ENCODE measurements at places on chromosomes 6 and 20. TPM values are rescaled to one million over a fixed set of nuclear protein-coding genes. Genes with fewer than 3 reads are reported as not detected.

DNA sequence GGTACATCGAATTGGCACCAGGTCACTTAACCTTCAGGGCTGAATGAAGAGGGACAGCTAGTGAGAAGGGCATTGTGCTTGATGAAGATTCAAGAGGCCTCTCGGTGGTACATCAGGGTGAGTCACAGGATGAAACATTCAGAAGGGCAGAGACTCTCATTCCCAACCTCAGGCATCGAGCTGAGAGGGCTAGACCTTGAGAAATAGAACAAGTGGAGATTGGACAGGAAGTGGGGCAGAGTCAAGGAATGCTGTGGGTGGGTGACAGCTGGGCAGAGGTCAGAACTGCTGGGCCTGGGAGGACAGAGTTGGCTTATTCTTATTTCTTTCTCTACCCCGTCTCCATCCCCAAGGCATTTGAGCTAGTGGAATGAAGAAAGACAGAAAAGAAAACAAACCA, 126.0 kb downstream of the SCML4 start:
- no peak for DNase-seq

- DNase-seq = no peak
Observed at GRCh38 chr6:159390381-159390780, 221.2 kb downstream of the FNDC1 start.

DNA sequence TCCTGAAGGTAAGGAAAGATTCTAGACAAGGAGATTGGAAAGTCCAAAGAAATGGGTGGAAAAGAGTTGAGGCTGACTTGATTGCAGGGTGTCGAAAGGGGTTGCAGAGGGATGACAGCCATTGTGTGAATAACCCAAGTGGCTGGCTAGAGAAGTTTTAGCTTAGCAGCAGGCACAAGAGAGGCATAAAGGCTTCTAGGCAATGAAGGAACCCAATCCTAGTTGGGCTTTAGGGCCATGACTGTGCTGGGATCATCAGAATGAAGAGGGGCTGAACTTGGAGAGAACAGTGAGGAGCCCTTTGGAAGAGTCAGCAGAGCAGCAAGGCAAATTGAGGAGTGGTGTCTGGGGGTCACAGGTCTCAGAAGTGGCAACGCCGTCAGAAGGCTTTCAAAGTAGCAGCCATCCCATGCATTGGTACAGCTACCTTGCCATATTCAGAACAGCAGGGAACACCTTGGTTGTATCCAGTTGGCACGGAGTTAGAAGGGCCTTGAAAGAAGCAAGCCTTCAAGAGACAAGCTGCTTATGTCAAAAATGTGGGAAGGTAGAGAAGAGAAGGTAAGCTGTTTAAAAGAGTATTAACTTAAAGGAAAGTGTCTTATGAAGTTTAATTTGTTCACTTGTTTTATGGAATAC, 146.4 kb downstream of the ADGRG6 start:
- no peak for DNase-seq

GRCh38 chr6:163301726-163302635, 112.5 kb upstream of the QKI start:
- DNase-seq = no peak

GRCh38 chr6:107633680-107634323, 143.9 kb downstream of the SOBP start:
- no peak for DNase-seq

DNA sequence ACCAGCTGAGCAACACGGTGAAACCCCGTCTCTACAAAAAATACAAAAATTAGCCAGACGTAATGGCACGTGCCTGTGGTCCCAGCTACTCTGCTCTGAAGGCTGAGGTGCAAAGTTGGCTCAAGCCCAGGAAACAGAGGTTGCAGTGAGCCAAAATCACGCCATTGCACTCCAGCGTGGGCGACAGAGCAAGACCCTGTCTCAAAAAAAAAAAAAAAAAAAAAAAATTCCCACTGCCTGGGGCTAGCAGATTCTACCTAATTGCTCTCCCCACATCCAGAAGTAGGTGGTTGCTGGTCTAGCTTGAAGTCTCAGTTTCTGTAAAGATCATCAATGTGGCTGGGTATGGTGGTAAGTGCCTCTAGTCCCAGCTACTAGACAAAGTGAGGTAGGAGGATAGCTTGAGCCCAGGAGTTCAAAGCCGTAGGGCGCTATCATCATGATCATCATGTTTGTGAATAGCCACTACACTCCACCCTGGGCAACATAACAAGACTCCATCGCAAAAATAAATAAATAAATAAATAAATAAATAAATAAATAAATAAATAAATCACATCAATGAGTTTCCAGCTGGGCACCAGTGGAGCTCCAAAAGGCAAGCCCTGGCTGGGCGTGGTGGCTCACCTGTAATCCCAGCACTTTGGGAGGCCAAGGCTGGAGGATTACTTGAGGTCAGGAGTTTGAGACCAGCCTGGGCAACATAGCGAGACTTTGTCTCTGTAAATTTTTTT, 6.3 kb upstream of the AP5S1 start:
- no peak for DNase-seq

The CNKSR3 gene
- polyA plus RNA-seq = 13.4 TPM

The APCDD1L gene
- 5.9 TPM for polyA plus RNA-seq

The OR12D3 gene
- polyA plus RNA-seq = not detected

Measured in forelimb muscle (tissue), 1 donor.